ENCODE measurements at places on chromosomes 5 and 9. TPM values are rescaled to one million over a fixed set of nuclear protein-coding genes. Genes with fewer than 3 reads are reported as not detected.

The MAMDC2 gene
- total RNA-seq: 1.5 TPM

The SPAAR gene
- total RNA-seq: 0.72 TPM

The WNT8A gene
- not detected for total RNA-seq

The PRDM9 gene
- not detected for total RNA-seq

The PCDHGC5 gene
- total RNA-seq: 5.3 TPM

The CDH6 gene
- total RNA-seq: 9.4 TPM

The FOXI1 gene
- not detected for total RNA-seq

The CCNJL gene
- total RNA-seq: 0.88 TPM

The NR3C1 gene
- 113 TPM for total RNA-seq

The RABL6 gene
- 64.8 TPM for total RNA-seq

The MSX2 gene
- 1.5 TPM for total RNA-seq

The IFT74 gene
- total RNA-seq: 19.2 TPM

The NACC2 gene
- total RNA-seq: 25.3 TPM

The MTRR gene
- 36.2 TPM for total RNA-seq

The MELK gene
- 8.3 TPM for total RNA-seq

The EHMT1 gene
- total RNA-seq: 46.3 TPM

The PCDH12 gene
- under 0.01 TPM for total RNA-seq

The MCTP1 gene
- total RNA-seq: 5.8 TPM

The CDKN2A gene
- total RNA-seq: 32.1 TPM

The ASTN2 gene
- total RNA-seq: 4.7 TPM

The NOTCH1 gene
- total RNA-seq: 14.4 TPM

The NUTM2G gene
- total RNA-seq: not detected

The IL4 gene
- total RNA-seq: not detected

The LCN1 gene
- total RNA-seq: not detected

The FSTL4 gene
- total RNA-seq: not detected

The SPINK6 gene
- not detected for total RNA-seq

The GPR150 gene
- total RNA-seq: 0.29 TPM

The PDE6A gene
- under 0.01 TPM for total RNA-seq

The ARSB gene
- 33.6 TPM for total RNA-seq

The CHSY3 gene
- 12.4 TPM for total RNA-seq

The BTNL8 gene
- total RNA-seq: not detected

The PCDHB3 gene
- total RNA-seq: 0.36 TPM

The LTC4S gene
- 1.4 TPM for total RNA-seq

The SHOC1 gene
- under 0.01 TPM for total RNA-seq

The DDX4 gene
- not detected for total RNA-seq

The OR13C2 gene
- not detected for total RNA-seq
